ENCODE measurements at places on chromosomes 12 and 14.

- DNase-seq, result no peak
These were observed 18.0 kb upstream of the MYO1H start for GRCh38 chr12:109329686-109330085.

DNA sequence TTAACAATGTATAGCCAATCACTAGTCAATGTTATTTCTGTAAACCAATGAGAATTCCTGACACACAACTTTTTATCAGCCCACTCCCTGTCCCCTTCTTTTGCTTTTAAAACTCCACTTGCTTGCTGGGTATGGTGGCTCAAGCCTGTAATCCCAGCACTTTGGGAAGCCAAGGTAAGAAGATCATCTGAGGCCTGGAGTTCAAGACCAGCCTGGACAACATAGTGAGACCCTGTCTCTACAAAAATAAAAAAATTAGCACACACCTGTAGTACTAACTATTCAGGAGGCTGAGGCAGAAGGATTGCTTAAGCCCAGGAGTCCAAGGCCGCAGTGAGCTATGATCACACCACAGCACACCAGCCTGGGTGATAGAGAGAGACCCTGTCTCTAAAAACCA is 87.8 kb downstream of the PAPLN start:
- DNase-seq, result no peak

DNA sequence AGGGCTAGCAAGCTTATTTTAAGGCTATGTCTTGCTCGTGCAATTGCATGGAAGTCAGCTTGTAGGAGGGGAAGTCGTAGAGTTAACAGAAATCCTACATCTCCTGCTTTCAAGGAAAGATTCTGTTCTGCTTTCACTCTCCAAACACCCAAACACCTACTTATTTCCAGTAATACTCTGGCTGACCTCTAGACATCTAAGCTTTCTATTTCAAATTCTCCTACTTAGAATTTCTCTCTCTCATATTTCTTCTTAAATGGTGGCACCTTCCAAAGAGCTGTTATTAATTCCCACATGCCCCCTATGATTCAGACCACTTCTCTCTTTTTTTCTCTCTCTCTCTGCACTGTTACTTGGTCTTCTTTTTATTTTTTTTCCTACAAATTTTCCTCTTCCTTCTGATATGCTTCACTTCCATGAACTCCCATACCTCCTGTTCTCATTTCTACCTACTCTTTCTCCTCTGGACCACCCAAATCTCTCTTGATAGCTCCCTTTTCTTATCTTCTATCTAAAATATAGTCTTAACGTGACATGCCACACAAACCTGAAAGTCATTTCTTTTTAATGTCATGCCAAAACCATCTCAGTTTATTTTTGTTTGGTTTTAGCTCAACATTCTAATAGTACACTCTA is 90.8 kb downstream of the RPS6KA5 start:
- DNase-seq, result no peak

GRCh38 chr12:12467688-12468261 is 94.9 kb downstream of the DUSP16 start:
- DNase-seq, result no peak

DNA sequence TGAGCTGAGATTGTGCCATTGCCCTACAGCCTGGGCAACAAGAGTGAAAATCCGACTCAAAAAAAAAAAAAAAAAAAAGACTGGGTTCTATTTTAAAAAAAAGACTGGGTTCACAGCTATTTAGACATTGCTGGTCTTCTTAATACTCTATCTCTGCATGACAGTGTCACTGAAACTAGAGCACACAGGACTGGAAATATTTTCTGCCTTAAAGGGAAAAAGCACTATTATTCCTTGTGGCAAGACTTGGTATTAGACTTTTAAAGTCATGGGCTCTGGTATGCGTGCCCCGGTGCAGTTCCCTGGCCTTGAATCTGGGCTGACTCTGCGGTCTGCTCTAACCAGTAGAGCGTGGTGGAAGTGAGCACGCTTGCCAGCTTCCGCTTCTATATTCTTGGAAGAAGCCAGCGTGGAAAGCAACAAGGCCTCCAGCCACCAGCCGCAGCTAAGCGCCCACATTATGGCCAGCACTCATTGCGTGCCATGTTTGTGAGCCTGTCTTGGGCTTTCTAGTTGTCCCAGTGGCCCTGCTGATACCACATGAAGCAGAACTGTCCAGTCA is 31.3 kb downstream of the PRKAB1 start:
- no peak for DNase-seq

DNA sequence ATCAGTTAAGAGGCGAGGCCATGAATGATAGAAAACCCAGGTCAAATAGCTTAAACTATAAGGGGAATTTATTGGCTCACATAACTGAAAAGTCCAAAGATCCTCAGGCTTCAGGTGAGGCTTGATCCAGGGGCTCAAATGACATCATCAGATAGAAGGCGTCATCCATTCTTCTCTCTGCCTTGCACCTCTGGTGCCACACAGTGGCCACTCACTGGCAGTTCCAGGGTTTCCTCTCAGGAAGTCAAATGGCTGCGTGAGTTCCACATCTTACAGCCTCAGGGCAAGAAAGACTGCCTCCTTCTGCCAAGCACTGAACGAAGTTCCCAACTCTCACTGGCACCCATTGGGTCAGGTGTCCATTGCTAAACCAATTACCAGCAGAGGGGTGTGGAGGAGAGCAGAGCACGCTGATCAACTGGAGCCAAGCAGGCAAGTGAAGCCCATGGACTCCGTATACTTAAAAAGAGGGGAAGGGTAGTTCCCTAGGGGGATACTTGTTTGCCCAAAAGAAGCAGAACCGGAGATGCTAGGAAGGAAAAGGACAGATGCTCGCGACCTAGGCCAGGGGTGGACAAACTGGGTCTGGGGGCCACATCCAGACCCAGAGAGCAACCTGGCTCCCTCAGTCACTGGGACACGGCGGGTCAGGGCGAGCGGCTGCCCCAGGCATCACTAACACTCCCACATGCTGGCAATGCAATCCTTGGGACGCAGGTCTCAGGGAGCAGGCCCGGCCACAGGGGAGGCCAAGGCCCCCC is 69.3 kb downstream of the SERPINA3 start:
- no peak for DNase-seq

DNA sequence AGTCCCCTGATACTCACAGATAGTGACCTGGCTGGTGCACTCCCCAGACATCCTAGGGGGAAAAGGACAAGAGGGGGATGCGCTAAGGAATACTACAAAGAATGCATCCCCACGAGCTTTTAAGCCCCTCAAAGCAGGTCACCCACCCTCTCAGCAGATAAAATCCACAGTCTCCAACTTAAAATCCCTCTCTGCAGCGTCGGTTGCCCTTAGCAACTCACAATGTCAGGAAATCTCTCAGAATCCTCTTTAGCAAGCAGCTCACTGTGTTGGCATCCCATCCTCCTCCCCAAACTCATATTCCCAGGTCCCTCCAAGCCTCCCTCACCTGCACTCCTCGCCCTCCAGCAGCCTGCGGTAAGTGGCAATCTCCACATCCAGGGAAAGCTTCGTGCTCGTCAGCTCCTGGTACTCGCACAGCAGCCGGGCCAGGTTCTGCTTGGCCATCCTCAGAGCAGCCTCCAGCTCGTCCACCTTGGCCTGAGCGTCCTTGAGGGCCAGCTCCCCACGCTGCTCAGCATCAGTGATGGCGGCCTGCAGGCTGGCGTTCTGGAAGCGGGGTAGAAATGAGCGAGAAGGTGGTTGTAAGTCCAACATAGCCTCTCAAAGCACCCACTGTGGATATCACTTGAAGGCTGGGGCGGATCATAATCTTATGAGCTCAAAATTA is 5.5 kb upstream of the KRT79 start:
- no peak for DNase-seq

- no peak for DNase-seq
These were observed 52.5 kb upstream of the MYL2 start for GRCh38 chr12:110972866-110973265.

- no peak for DNase-seq
These were observed 77.8 kb downstream of the MYF5 start for GRCh38 chr12:80794551-80794950.

DNA sequence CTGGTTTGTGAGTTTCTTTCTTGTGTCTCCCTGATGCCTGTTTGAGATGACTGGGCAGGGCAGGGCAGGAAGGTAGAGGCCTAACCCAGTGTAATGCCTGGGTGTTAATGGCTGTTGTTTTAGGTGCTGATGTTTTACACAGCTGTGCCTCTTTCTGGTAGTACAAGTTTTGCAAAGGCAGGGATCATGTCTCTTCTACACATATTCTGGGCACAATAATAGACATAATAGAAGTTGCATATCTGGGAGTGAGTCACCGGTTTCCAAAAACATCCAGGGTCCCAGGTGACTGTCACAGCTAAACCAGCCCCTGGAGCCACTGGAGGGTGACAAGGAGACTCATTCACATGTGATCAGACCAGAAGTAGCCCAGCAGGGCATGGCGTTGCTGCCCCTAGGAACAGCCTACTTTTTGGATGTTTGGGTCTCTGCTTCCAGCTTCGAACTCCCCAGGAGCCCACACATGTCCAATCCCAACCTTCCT is 18.1 kb downstream of the TPCN1 start:
- DNase-seq, result no peak

DNA sequence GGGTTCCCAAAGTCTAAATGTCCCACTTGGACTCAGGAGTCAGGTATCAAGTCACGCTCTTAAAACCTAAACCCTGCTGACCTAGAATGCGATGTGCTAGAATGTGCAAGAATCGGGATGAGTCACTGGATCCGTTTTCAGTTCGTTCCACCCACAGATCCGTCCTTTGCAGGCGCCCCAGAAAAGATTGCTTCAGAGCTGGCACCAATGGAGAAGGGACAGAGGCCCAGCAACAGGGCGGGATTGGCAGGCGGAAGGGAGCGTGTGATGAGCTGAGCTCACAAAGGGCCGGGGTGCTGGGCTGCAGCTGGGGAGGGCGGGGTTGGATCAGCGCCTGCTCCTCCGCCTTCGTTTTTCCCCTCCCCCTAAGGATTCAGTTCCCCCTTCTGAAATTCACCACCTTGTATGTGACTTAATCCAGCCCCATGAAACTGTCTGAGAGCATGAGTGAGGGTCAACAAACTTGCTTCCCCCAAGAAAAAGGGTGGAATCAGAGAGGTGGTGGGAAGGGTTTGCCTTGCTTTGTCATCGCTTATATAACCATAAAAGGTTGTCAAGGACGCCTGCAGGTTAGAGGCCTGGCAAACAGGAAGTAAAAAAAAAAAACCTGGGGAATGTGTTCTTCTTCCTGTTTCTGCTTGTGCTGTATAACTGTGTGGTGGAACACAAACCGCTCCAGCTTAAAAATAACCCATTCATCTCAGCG is 2.8 kb upstream of the UBC start:
- peak; percentile 90 for DNase-seq

GRCh38 chr14:105436891-105437722 is 17.5 kb downstream of the MTA1 start:
- no peak for DNase-seq

Data from effector CD4-positive, alpha-beta T cell (primary cell).